NCI-H1417 (cell line): ENCODE measurements at places on chromosomes 13 and 19.

- DNase-seq: no peak
Observed at GRCh38 chr19:47056411-47056810, 8.0 kb upstream of the TMEM160 start.

GRCh38 chr19:51294211-51294976 lies 17.1 kb upstream of the IGLON5 start:
- DNase-seq: no peak

DNA sequence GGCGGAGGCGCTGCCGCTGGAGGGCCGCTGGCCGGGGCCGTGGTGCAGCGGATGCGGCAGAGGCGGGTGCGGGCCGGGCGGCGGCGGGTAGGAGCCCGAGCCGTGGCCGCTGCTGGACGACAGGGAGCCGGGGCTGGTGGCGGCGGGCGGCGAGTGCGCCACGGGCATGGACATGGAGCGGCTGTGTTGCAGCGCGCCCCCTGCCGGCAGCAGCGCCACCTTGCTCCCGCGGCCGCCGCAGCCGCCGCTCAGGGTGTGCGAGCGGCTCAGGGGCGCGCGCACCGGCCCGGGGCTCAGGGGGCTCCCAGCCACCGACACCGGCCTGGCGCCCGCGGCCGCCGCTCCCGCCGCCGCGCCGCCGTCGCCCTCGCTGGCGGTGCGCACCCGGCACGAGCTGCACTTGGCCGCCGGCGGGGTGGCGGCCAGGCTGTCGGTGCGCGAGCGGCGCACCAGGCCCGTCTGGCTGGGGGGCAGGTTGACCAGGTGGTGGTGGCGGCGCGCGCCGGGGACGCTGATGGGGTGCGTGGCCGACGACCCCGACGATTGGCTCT lies 1.7 kb downstream of the IRS2 start:
- DNase-seq: peak; percentile 88

GRCh38 chr13:109568339-109568818 lies 218.0 kb downstream of the IRS2 start:
- DNase-seq: no peak

DNA sequence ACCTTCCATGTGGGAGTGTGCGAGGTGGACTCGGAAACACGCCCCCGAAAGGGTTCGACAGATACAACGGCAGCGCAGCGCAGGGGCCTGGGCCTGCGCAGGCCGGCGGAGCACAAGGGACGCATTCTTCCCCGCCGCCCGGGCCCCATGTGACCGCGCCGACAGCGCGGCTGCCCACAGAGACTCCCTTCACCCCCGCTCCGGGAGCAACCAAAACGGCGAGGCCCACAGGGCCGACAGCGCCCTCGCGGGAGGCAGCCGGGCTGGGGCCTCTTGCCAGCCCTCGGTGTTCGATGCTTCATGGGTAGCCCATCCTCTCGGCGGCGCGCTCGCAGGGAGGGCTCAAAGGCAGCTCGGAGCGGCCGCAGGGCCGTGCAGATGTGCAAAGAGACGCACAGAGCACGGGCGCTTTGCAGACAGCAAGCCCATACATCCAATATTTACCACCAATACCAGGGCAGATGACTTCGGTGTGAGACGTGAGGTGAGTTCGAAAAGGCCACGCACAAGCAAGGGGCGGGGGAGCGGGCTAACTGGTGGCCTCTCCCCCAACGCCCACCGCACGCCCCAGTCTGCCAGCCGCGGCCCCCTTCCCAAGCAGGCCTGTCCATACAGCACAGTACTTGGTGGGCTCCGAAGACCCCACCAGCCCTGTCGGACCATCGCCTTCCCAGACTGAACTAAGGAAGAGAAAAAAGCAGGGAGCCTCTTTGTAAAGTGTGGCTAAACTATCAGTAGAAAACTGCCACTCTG lies 89.9 kb downstream of the CRYL1 start:
- DNase-seq: no peak

- DNase-seq: no peak
Observed at GRCh38 chr19:32020538-32020937, 324.9 kb upstream of the ZNF507 start.

GRCh38 chr13:111202745-111203144 lies 87.6 kb downstream of the ARHGEF7 start:
- DNase-seq: peak; percentile 43

- DNase-seq: no peak
Observed at GRCh38 chr13:83440465-83440864, 441.8 kb downstream of the SLITRK1 start.

DNA sequence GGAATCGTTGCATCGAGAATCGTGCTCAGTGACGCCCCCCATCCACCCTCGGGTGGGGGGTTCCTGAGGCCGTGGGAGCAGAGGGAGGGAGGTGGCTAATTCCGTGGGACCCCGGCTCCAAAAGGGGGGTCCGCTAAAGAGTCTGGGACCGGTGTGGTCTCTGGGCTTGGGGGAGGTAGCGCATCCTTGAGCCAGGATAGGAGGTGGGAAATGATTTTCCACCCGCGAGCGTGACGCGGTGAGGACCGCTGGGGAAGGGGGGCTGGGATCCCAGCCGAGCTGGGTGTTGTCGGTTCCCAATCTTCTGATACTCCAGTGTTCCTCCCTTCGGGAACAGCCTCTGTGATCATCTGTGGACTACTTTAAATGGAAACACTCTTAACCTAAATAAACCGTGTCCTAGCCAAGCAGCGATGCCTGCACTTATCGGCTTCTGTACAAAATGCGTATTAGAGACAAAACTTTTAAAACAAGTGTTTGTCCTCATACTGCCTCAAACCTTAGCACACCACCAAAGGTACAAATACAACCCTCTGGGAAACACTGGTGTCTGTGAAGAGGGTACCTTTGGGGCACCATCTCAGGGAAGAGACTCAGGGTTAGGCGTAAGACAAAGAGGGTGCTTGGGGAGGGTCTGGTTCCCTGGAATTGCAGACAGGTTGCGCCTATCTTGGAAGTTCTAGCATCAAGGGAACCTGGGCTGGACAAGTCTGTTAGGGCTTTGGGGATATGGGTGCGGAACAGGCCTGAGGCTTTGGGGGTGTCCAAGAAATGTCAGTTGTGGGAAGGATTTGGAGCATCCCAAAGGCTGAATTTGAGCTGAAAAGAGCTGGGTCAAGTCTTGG lies 16.0 kb downstream of the KCNC3 start:
- DNase-seq: no peak

DNA sequence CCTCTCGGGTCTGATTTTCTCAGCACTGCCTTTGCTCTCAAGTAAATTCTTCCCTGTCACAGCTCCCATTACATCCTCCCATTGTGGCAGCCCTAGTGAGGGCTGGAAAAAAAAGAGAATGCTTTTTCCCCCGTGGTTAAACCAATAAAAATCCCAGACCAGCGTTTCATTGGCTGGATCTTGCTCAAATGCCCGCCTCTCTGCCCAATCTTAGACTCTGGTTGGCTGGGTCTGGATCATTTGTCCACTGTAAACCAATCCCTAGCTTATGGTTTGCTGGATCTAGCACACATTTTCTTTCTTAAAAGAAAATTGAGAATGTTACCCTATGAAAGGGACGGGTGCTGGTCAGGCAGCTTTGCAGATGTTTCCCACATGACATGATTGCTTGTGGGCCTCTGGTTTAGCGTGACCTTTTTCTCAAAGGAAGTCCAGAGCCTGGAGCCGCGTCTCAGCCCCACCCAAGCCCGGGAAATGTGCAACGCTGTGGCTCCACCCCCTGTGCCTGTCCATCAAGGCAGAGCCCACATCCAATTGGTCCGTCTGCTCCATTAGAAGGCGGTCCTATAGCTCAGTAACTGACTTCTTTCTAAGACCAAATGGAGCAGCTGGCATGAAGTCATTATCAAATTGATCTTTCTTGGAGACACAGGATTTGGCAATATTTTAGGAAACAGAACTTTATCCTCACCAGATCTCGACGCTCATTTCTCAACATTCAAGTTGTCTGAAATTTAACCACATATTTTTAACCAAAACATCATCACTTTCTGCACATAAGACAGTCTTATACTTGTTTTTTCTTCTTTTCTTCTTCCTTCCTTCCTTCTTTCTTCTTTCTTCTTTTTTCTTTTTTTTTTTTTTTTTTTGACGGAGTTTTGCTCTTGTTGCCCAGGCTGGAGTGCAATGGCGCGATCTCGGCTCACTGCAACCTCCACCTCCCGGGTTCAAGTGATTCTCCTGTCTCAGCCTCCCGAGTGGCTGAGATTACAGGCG lies 2.6 kb upstream of the MCEMP1 start:
- DNase-seq: peak; percentile 45

DNA sequence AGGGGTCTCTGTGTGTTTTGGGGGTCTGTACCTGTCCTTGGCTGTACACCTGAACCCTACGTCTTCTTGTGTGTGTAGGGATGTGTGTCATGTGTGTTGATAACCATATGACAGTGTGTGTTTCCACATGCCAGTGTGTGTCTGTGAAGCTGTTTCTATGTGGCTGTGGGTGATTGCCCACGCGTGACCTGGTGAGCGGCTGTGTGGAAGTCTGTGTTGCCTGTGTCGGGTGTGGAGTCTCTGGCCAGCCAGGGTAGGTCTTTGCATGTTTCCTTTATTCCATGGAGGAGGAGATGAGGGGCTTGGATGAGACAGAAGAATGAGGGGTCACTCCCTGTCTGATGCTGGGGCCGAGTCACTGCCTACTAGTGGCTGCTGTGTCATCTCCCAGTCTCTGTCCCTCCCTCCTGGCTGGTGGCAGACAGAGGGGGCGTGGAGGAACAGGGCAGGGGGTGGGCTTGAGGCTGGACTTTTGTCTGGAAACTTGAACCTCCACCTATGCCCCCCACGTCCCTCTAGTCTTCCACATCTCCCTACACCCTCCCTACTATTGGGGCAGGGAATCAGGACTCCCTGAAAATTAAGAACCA lies 2.8 kb upstream of the FOSB start:
- DNase-seq: no peak

DNA sequence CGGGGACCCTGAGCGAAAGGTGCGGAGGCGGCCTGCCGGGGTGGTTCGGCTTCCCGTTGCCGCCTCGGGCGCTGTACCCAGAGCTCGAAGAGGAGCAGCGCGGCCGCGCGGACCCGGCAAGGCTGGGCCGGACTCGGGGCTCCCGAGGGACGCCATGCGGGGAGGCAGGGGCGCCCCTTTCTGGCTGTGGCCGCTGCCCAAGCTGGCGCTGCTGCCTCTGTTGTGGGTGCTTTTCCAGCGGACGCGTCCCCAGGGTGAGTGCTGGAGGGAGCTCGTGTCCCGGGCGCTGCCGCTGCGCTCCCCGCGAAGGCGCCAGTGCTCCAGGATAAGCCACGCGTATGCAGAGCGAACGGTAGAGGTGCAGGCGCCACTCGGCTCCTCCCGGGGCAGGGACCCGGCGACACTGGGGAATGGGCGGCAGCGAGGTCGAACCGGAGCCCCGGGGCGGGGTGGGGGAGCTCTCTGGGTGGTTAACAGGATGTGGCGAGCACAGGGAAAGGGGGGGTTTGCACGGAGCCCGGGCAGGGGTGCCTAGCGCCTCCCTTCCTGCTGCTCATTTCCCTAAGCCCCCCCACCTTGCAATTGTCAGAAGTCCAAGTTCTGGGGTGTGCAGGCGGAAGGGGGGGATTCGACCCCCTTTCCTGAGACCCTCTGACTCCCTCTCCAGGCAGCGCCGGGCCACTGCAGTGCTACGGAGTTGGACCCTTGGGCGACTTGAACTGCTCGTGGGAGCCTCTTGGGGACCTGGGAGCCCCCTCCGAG lies at the start of gene IL27RA:
Gene IL27RA, plus strand, starts transcription at position 44 of the 762 bp plus-strand sequence. Its CDS starts 111 bp downstream, at position 155.
- no peak for DNase-seq

DNA sequence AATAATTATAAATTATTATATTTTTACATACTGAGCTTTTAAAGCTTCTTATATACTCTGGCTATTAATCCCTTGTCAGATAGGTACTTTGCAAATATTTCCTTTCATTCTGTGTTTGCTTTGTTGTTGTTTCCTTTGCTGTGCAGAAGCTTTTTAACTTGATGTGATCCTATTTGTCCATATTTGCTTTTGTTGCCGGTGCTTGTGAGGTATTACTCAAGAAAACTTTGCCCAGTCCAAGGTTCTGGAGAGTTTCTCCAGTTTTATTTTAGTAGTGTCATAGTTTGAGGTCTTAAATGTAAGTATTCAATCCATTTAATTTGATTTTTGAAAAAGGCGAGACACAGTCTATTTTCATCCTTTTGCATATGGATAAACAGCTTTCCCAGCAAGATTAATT lies 1319.9 kb upstream of the PRR20A start:
- no peak for DNase-seq

GRCh38 chr19:28966737-28967399 lies 246.1 kb downstream of the UQCRFS1 start:
- DNase-seq: no peak

GRCh38 chr13:20195801-20196200 lies 3.1 kb upstream of the GJB2 start:
- DNase-seq: no peak

- no peak for DNase-seq
Observed at GRCh38 chr13:51739027-51739764, 64.8 kb downstream of the DHRS12 start.

DNA sequence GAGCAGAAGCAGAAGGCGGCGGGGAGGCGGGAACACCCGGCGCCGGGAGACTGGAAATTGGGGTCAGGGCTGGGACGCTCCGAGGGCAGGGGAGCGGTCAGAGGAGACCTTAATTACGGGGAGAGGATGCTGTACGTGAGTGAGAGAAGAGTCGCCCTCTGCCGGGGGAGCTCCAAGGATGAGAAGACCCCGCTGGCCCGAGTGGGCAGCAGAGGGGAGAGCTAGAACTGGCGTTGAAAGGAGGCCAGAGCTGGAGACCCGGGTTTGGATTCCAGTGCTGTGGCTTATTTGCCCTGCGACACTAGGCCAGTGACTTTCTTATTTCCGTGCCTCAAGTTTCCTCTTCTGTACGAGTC lies 536 bp downstream of the FAM32A start:
- no peak for DNase-seq

DNA sequence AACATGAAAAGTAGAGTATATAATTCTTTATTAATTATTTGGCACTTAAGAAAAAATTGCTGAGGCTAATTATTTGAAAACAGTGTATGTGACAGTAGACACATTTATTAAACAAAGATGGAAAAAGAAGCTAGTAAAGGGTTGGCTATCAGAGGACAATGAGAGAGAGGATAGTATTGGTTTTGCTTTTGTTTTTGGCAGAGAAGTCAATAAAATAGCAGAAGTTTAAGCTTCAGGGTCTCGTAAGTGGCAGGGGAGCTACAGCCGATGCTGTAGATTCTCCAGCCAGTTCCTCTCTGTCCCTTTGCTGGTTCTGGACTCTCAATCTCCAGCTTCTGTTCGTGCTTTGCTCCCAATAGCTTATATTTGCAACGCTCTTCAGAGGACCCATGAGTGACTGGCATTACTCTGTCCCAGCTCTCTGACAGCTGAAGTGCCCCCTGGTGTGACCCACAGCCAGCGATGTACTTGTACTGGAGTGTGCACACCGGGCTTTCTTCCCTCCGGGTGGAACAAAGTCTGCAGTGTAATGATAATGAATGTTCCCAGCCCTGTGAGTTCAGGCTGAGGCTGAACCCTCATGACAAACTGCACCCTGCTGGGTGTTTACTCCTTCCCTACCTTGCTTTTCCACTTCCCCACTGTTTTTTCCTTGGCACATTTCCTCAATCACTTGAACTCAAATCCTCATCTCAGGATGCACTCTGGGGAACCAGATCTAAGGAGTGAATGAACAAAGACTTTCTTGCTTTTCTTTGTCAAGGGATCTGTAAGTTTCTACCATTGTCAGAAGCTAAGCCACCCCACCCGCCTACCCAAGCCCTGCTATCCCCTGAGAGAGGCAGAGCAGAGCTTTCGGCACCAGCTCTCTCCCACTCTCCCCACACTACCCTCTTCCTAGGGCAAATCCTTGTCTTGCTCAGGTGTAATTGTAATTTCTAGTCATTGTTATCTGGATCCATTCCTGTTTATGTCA lies 254.8 kb downstream of the LHFPL6 start:
- peak; percentile 84 for DNase-seq

GRCh38 chr13:49454388-49455006 lies 10.4 kb downstream of the SETDB2 start:
- no peak for DNase-seq
